ENCODE measurements at places on chromosomes 3 and 15. TPM values are rescaled to one million over a fixed set of nuclear protein-coding genes. Genes with fewer than 3 reads are reported as not detected.

DNA sequence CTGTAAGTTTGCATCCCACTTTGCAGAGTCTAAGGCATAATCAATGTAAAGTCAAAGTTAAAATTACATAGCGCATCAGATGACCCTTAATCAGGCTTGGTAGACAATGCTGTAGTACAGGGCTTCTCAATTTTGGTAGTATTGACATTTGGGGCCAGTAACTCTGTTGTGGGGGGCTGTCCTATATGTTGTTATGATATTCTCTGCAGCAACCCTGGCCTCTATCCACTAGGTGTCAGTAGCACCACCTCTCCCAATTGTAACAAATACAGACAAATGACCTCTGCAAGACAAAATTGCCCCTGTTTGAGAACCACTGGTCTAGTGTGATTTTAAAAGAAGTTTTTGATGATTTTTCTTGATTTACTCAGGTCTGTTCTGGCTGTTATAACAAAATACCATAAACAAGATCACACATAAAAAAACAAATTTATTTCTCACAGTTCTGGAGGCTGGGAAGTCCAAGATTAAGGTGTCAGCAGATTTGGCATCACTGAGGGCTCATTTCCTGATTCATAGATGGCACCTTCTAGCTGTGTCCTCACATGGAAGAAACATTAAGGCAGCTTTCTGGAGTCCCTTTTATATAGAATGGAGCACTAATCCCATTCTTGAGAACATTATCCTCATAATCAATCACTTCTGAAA is 37.6 kb upstream of the SLC9A9 start:
- no peak overlapping the region for H3K4me3 ChIP-seq
- no peaks in the 10 kb centered on the region for H3K27me3 ChIP-seq
- H3K36me3 ChIP-seq: no peaks in the 10 kb centered on the region
- no peak overlapping the region for H3K27ac ChIP-seq

DNA sequence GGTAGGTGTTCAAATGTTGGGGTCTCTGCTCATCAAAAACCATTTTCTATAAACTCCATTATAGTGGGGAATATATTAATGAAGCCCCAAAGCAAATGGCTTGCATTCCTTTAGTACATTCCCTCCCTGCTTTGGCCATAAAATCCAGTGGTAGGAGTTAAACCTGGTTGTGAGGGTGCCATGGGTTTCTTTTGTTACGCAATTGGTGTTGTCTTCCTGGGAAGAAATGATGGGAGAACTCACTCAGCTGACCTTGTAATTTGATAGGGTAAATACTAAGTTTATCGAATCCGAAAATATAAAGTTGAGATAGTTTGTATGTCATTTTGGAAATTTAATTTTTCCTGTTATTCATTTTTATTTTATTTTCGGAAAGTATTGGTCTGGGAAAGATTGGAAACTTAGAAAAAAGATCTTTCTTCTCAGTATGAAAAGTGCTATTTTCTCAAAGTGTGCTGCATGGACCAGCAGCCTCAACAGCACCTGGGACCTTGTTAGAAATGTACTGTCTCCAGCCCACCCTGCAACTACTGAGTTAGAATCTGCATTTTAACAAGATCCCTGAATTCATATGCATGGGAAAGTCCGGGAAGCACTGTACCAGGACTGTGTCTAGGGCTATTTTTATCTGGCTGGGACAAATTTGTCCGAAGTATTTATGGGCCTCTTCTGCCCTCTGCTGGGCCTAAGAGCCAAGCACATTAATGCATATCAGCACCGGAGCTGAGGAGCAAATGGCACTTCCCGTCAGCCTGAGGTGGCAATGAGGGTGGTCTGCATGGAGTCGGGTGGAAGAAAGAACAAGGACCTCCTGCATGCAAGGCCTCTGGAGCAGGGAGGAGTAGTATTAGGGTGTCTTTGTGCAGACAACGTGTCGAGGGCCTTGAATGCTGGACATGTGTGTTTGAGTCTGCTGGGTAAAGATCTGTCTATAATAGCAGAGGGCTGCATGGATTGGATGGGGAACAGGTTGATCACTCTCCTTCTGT is 54.7 kb downstream of the FAM81A start:
- H3K4me3 ChIP-seq: no peak overlapping the region
- H3K27me3 ChIP-seq: no peaks in the 10 kb centered on the region
- peaks cover 12% of the 10 kb centered on the region for H3K4me1 ChIP-seq
- no peaks in the 10 kb centered on the region for H3K36me3 ChIP-seq
- DNase-seq: peak; percentile 65
- no peak overlapping the region for H3K27ac ChIP-seq

Gene SNTN
- total RNA-seq: not detected

GRCh38 chr15:23648920-23649515 is 1.4 kb upstream of the MAGEL2 start:
- H3K36me3 ChIP-seq: no peaks in the 10 kb centered on the region
- H3K4me3 ChIP-seq: no peak overlapping the region
- peaks cover 2% of the 10 kb centered on the region for H3K27me3 ChIP-seq
- H3K27ac ChIP-seq: no peak overlapping the region
- H3K4me1 ChIP-seq: no peaks in the 10 kb centered on the region
- DNase-seq: peak; percentile 16

Gene CHL1
- not detected for total RNA-seq

- H3K36me3 ChIP-seq: no peaks in the 10 kb centered on the region
- no peak for DNase-seq
- H3K4me3 ChIP-seq: no peak overlapping the region
- no peaks in the 10 kb centered on the region for H3K4me1 ChIP-seq
- no peaks in the 10 kb centered on the region for H3K27me3 ChIP-seq
Observed at GRCh38 chr3:55912880-55913279, 425.8 kb upstream of the WNT5A start.

DNA sequence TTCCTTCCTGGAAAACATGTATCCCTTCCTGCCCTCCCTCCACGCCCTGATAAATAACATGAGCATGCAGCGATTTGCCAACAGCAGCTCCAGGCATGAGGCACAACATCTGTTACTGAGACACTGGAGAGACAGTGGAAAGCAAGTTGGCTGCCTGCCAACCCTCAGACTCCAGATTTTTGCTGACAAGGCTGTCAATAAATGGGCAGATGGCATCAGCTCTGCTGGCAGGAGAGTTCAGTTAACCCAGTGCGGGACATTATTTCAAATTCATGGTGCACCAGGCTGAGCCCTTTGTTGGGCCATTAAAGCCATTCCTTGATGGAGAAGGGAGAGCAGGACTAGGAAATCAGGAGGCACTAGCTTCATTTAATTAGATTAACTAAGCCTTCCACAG is 293.3 kb downstream of the MEX3B start:
- peaks cover 2% of the 10 kb centered on the region for H3K27me3 ChIP-seq
- DNase-seq: no peak
- no peaks in the 10 kb centered on the region for H3K36me3 ChIP-seq
- H3K4me3 ChIP-seq: no peak overlapping the region

Gene CAMP
- not detected for total RNA-seq

Gene KLHL6
- not detected for total RNA-seq

Gene SPATA12
- not detected for total RNA-seq

GRCh38 chr3:41327718-41328117 is 128.4 kb downstream of the CTNNB1 start:
- no peak overlapping the region for H3K4me3 ChIP-seq
- H3K27ac ChIP-seq: no peak overlapping the region
- peaks cover 7% of the 10 kb centered on the region for H3K4me1 ChIP-seq
- no peaks in the 10 kb centered on the region for H3K36me3 ChIP-seq
- H3K27me3 ChIP-seq: no peaks in the 10 kb centered on the region
- no peak for DNase-seq

- H3K4me3 ChIP-seq: no peak overlapping the region
- no peaks in the 10 kb centered on the region for H3K36me3 ChIP-seq
- H3K27ac ChIP-seq: no peak overlapping the region
- DNase-seq: no peak
Observed at GRCh38 chr3:160648701-160649100, 28.3 kb upstream of the ARL14 start.

Gene NMB
- 25.4 TPM for total RNA-seq

DNA sequence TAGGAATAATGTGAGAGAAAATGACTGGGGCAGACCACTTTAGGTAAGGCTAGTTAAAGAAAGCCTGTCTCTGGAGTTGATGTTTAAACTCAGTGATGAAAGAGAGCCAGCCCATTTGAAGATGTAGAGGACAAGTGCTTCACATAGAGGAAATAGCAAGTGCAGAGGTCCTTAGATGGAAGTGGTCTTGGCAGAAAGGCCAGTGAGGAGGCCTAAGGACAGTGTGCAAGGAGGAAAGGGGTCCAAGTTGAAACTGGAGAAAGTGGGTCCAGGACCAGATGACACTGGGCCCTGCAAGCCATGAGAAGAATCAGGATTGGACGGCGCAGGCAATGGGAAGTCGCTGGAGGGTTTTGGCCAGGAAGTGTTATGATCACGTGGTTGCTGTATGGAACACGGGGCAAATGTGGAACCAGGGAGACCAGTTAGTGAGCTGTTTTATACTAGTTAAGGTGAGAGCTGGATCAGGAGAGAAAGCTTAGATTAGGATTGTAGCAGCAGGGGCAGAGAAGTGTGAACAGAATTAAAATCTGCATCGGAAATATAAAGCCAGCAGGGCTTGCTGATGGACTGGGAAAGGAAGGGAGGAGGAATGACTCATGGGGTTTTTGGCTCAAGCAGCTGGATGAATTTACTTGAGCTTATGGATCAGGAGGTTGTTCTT is 48.0 kb upstream of the SCAANT1 start:
- peaks cover 2% of the 10 kb centered on the region for H3K36me3 ChIP-seq
- no peak for DNase-seq
- peaks cover 7% of the 10 kb centered on the region for H3K4me1 ChIP-seq
- H3K27me3 ChIP-seq: no peaks in the 10 kb centered on the region
- no peak overlapping the region for H3K4me3 ChIP-seq

DNA sequence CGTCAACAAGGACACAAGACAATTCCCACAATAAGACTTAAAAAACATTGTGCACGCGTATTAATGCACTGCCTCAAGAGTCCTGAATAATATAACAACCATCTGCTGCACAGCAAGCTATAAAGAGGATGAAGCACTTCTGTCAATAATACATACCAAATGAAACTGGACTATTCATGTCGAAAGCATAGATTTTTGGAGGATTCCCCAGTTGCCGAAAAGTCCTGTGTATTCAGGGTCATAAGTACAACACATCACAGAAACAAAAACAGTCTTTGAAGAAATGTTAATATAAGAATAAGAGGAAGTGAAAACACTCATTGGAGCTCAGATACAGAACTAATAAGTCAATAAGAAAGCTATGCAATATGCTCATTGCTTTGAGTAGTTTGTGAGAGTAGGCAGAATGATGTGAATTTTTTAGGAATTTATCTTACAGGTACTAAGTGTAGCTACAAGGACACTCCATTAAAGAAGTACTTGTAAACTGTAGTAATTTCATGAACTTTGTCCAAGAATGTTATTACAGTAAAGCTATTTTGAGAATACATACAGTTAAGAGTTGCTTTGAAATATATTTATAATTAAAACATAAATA is 31.6 kb downstream of the CBLB start:
- H3K4me3 ChIP-seq: no peak overlapping the region
- H3K27me3 ChIP-seq: no peaks in the 10 kb centered on the region
- H3K36me3 ChIP-seq: no peaks in the 10 kb centered on the region
- H3K4me1 ChIP-seq: peaks cover 11% of the 10 kb centered on the region

Gene BMF
- total RNA-seq: 8.7 TPM

DNA sequence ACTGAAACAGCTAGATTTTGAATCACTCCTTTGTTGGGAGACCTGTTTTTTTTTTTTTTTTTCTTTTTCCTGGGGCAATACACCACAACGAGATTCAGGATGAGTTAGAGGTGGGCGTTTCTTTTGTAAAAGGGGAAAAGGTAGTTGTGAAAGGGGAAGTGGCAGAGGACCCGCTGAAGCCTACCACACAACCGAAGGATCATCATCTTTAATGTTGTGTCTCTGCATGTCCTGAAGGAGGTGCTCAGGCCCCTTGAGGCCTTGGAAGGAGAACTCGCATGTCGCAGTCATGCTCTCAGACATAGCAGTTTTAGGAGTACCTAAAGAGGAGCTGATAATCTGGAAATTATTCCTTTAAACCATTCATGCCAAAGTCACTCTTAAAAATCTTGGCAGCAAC is 137.9 kb upstream of the LRIG1 start:
- DNase-seq: no peak
- no peak overlapping the region for H3K4me3 ChIP-seq
- no peaks in the 10 kb centered on the region for H3K36me3 ChIP-seq
- no peak overlapping the region for H3K27ac ChIP-seq
- no peaks in the 10 kb centered on the region for H3K27me3 ChIP-seq

- no peaks in the 10 kb centered on the region for H3K4me1 ChIP-seq
- H3K4me3 ChIP-seq: no peak overlapping the region
- no peaks in the 10 kb centered on the region for H3K36me3 ChIP-seq
Observed at GRCh38 chr3:69647511-69648110, 91.7 kb upstream of the MITF start.

GRCh38 chr15:90055182-90055581 is 47.1 kb downstream of the IDH2 start:
- peaks cover 48% of the 10 kb centered on the region for H3K4me1 ChIP-seq
- H3K36me3 ChIP-seq: no peaks in the 10 kb centered on the region

Gene TNFAIP8L3
- 4.0 TPM for total RNA-seq

Gene ENTPD3
- total RNA-seq: not detected

- DNase-seq: no peak
- H3K4me1 ChIP-seq: no peaks in the 10 kb centered on the region
- H3K27ac ChIP-seq: no peak overlapping the region
Observed at GRCh38 chr3:169836078-169836941, 23.6 kb upstream of the LRRC34 start.

Gene POLQ
- total RNA-seq: 18.6 TPM

- no peak overlapping the region for H3K4me3 ChIP-seq
- H3K4me1 ChIP-seq: no peaks in the 10 kb centered on the region
- H3K27ac ChIP-seq: no peak overlapping the region
- no peak for DNase-seq
- no peaks in the 10 kb centered on the region for H3K36me3 ChIP-seq
- no peaks in the 10 kb centered on the region for H3K27me3 ChIP-seq
Observed at GRCh38 chr3:7565574-7565973, 704.7 kb downstream of the GRM7 start.

DNA sequence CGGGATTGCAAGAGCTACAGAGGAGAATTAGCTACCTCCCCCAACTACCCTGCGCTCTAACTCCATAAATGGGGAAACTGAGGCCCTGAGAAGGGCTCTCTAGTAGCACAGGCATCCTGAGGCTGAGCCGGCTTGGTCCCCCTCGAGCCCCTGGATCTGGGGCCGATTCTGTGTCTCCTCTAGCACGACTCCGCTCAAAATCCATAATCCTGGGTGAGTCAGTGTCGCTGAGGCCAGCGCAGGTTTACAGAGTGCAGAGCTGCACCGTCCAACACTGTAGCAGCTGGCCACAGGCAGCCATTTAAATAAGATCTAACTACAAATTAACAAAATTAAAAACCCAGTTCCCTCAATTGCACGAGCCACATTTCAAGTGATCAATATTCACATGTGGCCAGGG is 10.8 kb downstream of the GATA2 start:
- no peak overlapping the region for H3K4me3 ChIP-seq
- peaks cover 6% of the 10 kb centered on the region for H3K36me3 ChIP-seq
- no peak for DNase-seq

DNA sequence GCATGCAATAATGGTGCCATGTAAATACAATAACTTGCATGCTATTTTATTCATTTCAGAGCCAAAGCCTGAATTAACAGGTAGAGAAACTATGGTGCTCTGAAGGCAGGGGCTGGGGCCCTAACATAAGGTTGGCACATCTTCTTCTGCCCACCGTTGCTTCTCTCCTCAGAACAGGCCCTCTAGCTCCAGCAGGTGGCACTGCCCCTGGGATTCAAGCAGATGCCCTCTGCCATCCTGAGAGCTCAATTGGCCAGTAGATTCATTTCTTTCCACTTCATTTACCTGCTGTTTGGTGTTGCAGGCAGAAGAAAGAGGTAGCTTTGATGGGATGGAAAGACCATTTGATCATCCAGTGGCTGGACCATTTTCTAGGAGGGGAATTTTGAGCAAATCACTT is 130.5 kb downstream of the FOXB1 start:
- DNase-seq: no peak
- no peaks in the 10 kb centered on the region for H3K27me3 ChIP-seq
- no peak overlapping the region for H3K4me3 ChIP-seq
- H3K4me1 ChIP-seq: no peaks in the 10 kb centered on the region
- H3K36me3 ChIP-seq: no peaks in the 10 kb centered on the region
- no peak overlapping the region for H3K27ac ChIP-seq

Gene SENP2
- 62.6 TPM for total RNA-seq
